ENCODE measurements at places on chromosomes 2 and 18.
A peak's percentile ranks its signal among the peaks of the same experiment; 100 is the strongest.

DNA sequence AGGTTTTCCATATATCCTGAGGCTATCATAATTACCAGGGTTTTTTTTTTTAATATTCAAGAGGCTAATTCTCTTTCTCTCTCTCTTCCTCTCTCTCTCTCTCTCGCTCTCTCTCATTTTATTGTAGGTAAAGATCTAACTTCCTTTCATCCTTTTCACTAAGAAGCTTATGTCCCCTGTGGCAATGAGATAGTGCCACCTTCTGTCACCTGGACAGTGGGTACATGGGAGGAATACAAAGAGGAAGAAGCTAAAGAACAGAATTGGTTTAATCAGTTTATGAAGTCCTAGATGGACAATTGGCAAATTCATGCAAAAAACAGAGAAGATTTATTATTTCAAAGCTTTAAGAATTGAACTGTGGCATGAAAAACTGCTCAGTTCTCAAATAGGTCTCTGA lies 1582.3 kb upstream of the TMEFF2 start:
- DNase-seq, result no peak

DNA sequence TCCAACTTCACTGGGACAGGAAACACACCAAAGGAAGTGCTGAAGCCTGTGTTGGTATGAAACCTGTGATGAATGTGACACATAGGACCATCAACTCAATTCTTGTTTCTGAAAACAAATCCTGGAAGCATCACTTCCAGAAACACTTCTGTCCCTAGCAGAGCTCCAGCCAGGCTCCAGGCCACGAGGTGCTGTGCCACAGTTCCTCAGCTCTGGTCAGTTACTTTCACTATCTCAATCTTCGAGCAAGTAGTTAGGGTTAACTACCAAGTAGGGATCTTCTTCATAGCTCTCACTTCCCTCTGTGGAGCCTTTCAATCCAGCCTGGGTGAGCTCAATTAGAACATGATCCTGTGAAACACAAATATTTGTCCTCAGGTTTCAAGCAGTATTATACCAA lies 3.6 kb upstream of the LCT start:
- DNase-seq, result no peak

DNA sequence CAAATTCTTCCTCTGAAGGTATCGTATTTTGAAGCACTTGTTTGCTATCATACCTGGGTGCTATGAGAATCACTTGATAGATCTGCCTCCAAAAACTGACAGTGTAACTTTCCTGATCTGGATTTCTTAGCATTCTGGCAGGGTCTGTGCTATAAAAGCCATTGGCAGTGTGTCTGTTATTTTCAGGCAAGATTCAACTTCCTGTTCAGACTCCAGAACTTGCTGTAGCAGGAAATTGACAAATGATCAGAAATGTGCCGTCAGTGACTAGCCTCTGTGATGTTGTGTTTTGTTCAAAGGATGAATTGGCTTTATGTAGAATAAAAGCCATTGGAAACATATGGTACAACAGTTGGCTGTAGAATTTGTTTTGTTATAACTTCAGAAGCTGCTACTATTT lies 273.3 kb downstream of the PTPRM start:
- no peak for DNase-seq

DNA sequence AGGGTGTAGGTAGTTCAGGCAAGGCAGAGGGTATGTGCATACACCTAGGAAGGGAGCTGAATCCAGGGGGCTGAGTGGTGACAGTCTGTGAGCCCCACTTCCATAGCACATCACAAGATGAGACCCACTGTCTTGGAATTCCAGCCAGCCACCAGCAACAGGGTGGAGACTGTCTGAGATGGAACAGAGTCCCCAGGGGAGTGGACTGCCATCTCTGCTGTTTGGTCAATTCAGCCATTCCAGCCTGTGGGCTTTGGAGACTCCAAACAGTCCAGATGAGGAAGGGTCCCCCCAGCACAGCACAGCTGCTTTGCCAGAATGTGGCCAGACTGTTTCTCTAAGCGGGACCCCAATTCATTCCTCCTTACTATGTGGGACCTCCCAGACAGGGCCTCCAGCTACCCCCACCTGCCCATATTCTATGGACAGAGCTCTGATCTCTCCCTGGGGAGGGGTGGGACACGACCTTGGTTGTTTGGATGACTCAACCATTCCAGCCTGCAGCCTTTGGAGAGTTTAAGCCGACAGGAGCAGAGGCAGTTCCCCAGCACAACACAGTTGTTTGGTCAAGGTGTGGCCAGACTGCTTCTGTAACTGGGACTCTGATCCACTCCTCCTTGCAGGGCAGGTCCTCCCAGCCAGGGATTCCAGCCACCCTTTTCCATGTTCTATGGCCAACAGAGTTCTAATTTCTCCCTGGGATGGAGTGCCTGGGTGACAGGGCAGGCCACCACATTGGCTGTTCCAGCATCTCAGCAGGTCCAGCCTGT lies 178.0 kb downstream of the RND3 start:
- DNase-seq, result no peak

DNA sequence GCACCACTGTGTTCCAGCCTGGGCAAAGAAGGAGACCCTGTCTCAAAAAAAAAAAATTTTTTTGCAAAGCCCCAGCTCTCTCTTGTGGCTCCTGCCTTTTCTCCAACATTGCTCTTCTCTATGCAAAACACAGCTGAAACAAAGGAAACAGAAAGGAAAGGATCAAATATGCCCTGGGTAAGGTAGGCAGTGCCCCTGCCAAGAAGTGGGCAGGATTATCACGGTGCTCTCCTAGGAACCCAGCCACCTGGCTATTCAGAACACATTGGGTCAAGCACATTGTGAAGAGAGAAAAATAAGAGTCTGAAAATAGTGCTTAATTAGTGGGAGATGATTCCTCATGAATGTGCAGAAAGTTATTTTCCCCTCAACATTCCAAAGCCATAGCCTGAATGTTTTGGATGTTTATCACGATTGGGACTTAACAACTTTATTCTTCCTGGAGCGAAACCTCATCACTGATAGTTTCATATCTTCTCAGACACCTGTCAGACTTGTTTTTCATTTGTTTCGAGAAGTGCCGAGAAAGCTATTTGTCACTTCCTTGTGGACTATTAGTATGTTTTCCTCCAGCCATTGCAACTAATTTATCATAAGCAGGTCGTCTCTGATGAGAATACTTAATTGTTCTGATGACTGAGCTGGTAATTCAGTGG lies 42.7 kb upstream of the RPL31 start:
- no peak for DNase-seq

DNA sequence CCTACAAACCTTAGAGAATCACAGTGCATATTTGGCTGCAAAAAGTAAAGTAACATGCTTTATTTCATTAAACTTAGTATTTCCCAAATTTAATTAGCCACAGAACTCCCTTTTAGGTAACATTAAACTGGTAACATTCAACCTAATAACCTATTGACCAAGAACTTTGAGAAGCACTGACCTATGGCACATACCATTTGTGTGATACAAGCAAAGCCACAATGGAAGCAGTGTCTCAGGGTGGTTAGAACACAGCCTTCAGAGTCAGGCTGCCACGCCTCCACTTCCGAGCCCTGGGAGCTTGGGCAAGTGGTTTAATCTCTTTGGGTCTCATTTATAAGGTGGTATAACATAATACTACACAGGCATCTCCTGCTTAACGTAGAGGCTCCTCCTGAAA lies 301.4 kb downstream of the PDE11A start:
- DNase-seq, result no peak

DNA sequence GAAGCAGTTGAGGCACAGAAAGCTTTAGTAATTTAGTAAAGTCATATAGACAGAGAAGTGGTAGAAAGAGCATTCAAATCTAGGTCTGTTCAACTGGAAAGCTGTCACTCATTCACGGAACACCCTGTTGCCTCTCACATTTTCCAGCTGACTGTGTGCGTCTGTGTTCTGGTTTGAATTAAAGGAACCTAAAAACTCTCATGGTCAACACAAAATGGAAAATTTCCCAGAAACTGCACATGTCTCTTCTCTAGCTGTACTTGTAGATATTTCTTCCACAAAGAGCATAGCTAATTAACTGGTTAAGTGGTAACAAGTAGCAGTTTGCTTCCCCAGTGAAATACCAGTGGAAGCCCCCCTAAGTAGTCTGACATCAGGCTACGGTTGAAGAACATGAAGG lies 390.8 kb downstream of the TGIF1 start:
- DNase-seq, result no peak

DNA sequence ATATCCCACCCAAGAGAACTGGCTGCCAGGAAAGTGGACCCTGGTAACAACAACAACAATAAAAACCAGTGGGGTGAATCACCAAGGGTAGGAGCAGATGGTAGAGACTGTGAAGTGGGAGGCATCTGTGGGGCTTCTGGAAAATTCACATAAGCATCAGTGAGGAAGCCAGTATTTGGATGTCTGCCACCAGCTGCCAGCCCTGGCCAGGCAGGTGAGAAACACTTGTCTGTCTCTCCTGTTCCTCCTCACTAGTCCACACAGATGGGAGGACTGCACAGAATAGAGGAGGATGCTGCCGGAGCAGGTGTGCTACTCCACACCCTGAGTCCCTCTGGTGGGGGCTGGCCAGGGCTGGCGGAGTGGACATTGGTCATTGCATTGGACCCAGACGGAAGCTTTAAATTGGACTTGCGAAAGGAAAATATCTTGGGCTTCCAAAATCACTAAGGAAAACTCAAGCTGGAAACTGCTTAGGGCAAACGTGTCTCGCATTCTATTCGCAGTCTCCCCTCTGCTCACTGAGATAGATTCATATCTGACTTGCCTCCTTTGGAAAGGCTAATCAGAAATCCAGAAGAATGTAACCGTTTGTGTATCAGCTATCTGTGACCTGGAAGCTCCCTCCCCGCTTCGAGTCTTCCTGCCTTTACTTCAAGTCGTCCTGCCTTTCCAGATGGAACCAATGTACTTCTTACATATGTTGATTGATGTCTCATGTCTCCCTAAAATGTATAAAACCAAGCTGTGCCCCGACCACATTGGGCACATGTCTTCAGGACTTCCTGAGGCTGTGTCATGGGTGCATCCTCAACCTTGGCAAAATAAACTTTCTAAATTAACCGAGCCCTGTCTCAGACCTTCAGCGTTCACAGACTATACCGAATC lies 69.1 kb downstream of the NAB1 start:
- no peak for DNase-seq

DNA sequence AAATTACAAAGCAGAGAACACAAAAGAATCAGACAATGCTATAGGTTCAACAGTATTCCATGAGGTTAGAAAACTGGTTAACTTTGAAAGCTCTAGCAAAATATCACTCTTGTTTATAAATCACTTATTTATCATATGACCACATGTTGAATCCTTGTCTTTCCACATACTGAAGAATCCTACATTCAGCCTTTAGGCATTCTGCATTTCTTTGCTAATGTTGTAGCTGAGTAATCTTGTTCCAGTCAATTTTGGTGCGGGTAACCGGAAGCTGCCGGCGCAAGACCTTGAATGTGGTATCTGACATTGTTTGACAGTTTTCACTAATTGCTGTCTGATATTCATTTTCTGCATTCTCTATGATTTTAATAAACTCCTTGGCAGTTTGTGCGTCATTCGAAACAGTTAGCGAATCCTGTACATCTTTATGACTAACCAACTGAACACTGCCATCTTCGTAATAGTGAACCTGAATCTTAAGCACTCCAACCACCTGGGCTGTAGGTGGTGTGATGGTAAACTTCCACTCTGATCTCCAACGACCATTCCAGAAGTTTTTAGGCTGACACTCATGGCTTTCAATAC lies 154.1 kb downstream of the BAZ2B start:
- no peak for DNase-seq

GRCh38 chr2:96353032-96353561 lies 17.5 kb downstream of the NCAPH start:
- peak; percentile 12 for DNase-seq

DNA sequence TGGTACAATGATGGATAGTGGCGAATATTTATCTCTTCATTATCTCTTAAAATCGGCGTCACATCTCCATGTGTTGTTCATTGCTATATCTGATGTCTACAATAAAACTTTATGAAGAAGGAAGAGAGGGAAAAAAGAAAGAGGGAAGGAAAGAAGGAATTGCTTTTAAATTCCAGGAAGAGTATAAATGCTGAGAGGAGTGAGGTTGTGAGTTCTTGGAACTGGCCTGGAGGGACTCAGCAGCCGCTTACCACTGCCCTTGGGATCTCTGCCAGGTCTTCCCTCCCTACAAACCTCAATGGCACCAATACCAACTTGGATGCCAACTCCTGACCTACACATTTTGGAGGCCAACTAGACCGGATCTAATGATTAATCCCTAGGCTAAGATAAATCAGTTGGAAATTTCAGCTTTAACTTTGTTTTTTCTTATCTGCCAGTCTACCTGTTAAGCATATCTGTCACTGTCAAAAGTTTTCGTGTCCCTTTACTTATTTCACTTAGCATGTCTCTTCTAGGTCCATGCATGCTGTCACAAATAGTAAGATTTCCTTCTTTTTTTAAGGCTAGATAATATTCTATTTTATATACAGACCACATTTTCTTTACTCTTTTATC lies 9.8 kb downstream of the SCN9A start:
- no peak for DNase-seq

GRCh38 chr18:66972681-66973080 lies 368.8 kb upstream of the CDH19 start:
- DNase-seq, result no peak

GRCh38 chr2:119947535-119947934 lies 65.3 kb upstream of the EPB41L5 start:
- no peak for DNase-seq

DNA sequence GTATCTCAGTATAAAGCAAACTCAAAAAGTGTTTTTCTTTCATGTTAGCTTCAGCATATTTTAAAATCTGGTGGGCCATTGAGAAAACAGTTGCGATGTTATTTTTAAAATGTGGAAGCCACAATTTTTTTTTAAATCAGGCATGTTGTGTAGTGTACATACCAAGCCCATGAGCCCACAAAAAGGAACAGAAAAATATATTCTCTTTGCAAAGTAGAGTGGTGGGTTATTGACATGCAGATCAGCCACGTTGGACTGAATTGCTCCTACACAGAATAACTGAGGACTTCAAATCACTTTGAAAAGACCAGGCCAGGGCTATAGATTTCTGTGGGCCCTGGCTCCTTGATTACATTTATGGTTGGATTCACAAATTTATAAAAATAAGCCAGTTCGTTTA lies 774.4 kb downstream of the DCC start:
- DNase-seq, result no peak

- DNase-seq, result no peak
Measured at GRCh38 chr2:220334871-220335590, 707.6 kb downstream of the SLC4A3 start.

GRCh38 chr2:190996947-190997346 lies 17.0 kb downstream of the STAT1 start:
- DNase-seq, result no peak

DNA sequence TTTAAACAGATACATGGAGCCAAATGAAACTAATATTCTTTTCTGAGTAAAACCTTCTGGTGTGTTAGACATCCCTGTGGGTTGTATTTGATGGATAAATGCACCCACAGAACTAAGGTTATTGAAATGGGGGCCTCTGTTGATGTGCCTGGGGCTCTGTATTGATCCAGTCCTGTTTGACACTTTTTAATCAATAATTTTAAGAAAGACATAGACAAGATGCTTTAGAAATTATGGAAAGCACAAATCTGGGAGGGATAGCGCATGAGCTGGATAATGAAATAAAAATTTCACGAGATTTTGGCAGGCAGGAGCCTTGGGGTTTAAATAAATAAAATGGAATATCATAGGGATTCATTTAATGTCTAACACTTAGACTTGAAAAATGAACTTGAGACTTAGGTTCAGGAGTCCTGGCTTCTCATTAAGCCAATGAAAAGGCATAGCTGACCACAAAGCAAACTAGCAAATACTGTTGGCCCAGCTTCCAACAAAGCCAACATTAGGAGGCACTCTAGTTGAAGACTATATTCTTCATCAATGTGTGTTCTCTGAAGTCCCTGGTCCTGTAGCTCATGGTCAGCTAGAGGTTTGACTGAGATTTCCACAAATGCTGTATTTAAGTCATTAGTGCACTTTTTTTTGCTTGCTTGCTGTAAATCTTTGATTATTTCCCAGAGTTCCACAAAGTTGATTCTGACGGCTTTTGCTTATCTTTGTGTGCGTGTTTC lies 64.2 kb upstream of the SH3RF3 start:
- no peak for DNase-seq

Measured in amygdala (tissue), 56 donors.